ENCODE measurements at places on chromosomes 3 and 15.

DNA sequence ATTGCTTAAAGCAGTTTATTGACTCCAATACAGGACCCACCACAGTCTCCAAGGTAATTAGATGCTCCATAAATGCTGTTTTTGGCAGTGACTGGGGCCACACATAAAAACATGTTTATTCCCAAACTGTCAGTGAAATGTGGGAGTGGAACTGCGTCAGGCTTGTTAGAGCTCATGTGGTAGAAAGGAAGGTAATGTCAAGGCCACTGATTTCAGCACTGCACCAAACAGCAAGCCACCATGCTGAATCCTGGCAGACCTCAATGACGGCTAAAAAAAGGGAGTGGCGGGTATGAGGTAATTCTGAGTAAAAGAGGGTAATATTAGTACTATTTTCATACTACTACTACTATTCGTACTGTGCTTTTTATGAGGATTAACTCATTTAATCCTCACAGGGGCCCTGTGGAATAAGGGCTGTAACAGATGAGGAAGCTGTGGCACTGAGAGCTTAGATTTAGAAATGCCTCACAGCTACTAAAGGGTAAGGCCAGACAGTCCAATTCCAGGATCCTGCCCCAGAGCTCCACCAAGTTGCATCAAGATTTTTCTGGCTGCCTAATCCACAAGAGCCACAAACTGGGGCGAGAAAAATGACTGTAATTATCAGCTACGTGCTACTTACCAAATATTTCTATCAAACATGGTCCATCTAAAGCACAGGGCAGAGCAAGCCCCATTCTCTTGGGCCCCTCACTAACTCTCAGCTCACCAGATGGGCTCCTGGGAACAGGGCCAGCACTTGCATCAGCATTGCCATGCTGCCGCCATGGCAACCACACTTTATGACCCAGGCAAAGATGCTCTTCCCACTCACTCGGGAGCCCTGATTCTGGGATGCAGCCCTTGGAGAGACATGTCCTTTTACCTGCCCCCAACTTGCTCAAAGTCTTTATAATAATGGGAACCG lies 83.6 kb upstream of the SPATA12 start:
- DNase-seq: peak; percentile 41

GRCh38 chr3:156472684-156473083 lies 82.2 kb downstream of the SSR3 start:
- no peak for DNase-seq

DNA sequence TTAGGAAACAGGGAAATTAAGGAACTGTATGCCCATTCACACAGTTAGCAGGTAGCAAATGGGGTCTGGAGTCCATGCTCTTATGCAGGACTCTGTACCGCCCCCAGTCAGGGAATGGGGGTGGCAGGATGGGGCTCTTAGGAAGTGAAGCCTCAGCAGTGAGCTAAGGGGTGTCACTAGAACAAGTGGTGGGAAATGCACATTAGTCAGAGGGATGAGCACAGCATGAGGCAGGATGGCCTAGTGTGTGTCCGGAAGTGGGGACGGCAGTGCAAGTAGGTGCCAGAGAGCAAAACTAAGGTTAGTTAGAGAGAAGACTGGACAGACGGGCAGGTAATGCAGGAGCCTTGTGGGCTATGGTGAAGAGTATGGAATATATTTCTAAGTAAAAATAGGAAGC lies 60.7 kb downstream of the ST3GAL6 start:
- DNase-seq: no peak

DNA sequence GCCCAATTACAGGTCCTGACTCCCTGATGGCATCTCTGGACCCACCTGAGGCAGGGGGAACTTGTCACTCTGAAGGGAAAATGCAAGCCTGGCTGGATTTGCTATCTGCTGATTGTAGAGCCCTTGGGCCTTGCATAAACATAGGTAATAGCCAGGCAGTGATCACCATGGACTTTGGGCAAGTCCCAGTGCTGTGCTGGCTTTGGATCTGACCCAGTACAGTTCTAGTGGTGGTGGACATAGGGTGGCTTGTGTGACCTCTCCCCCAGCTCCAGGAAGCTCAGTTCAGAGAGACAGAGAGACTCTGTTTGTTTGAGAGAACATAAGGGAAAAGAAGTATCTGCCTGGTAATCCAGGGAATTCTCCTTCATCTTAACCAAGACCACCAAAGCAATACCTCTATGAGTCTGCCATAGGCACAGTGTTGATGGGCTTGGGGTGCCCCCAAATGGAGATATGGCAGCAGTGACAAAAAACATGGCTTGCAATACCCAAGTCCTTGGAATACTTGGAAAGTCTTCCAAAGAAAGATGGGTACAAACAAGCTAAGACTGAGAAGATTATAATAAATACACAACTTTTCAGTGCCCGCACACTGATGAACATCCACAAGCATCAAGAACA lies 348.5 kb downstream of the PYDC2 start:
- DNase-seq: no peak

DNA sequence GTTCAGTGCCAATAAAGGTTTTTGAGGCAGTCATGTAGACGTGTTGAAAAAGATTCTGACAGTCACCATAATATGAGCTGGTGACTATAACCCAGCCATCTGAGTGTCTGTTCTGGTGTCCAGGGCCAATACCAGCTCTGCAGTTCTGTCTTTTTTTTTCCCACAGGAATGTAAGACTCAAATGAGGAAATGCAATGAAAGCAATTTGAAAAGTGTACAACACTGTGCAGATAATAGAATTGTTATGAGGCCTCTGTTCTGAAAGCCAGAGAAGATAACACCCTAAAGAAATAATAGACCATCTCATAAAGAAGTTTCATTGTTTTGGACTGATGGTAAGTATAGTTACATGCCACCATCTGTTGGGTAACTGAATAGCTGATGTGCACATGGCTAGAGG lies 57.1 kb downstream of the CLDN1 start:
- no peak for DNase-seq
